ENCODE measurements at places on chromosomes 13 and 19. TPM values are rescaled to one million over a fixed set of nuclear protein-coding genes. Genes with fewer than 3 reads are reported as not detected.

Gene TMEM190
- total RNA-seq, result not detected

DNA sequence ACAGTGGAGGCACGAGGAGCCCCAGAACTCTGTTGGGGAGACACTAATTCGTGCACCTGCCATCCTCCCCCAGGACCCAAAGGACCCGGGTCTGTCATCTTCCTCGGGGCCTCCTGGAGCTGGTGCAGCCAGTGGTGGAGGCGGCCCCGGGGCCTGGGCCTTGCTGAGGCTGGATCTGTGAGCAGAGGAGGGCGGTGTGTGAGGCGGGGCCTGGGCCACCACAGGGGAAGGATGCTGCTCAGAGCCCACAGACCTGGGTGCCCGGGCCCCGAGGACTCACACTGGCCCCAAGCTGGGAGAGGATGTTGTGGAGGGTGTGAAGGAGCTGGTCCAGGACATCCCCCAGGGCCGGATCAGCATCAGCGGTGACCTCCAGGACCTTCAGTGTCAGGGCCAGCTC, 8.3 kb downstream of the IFNL3 start:
- peak; percentile 72 for DNase-seq
- peaks cover 27% of the 10 kb centered on the region for H3K4me1 ChIP-seq
- H3K27ac ChIP-seq, result peak overlapping the region; percentile 85
- no peaks in the 10 kb centered on the region for H3K27me3 ChIP-seq
- peaks cover 2% of the 10 kb centered on the region for H3K36me3 ChIP-seq

- no peak overlapping the region for H3K27ac ChIP-seq
- H3K4me1 ChIP-seq, result no peaks in the 10 kb centered on the region
- H3K4me3 ChIP-seq, result no peak overlapping the region
- H3K27me3 ChIP-seq, result peaks cover 2% of the 10 kb centered on the region
- peaks cover 2% of the 10 kb centered on the region for H3K36me3 ChIP-seq
These were observed 498.1 kb downstream of the KLF5 start for GRCh38 chr13:73556902-73557301.

Gene ZNF850
- total RNA-seq, result 17.6 TPM

Gene HIPK4
- not detected for total RNA-seq

Gene CBY2
- not detected for total RNA-seq

Data from activated naive CD8-positive, alpha-beta T cell treated with anti-CD3 and anti-CD28 coated beads, Interleukin-2, amount 10 ng/mL, durations not matched to agents 7 days and 5 days (primary cell).